ENCODE measurements at places on chromosomes 12 and 14. TPM values are rescaled to one million over a fixed set of nuclear protein-coding genes. Genes with fewer than 3 reads are reported as not detected.

- DNase-seq: no peak
Observed at GRCh38 chr12:15193946-15194345, 27.3 kb downstream of the RERG start.

DNA sequence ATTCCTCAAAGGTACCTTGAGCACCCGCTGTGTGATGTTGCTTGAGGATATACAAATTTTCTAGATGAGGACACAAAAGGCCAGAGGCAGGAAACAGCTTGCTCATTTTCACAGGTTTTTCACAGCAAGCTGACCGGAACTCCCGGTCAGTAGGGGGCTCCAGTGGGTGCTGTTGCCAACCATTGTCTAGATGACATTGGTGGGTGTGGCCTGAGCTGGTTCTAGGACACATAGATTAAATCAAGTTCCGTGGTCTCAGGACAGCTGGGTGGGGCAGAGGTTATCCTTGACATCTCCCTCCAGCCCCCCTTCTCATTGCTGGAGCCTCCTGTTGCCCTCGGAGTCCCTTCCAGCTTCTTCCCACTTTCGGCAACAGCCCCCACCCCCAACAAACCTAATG is 153.6 kb upstream of the FKBP4 start:
- DNase-seq: no peak

GRCh38 chr12:71295953-71296352 is 138.2 kb upstream of the TSPAN8 start:
- no peak for DNase-seq

DNA sequence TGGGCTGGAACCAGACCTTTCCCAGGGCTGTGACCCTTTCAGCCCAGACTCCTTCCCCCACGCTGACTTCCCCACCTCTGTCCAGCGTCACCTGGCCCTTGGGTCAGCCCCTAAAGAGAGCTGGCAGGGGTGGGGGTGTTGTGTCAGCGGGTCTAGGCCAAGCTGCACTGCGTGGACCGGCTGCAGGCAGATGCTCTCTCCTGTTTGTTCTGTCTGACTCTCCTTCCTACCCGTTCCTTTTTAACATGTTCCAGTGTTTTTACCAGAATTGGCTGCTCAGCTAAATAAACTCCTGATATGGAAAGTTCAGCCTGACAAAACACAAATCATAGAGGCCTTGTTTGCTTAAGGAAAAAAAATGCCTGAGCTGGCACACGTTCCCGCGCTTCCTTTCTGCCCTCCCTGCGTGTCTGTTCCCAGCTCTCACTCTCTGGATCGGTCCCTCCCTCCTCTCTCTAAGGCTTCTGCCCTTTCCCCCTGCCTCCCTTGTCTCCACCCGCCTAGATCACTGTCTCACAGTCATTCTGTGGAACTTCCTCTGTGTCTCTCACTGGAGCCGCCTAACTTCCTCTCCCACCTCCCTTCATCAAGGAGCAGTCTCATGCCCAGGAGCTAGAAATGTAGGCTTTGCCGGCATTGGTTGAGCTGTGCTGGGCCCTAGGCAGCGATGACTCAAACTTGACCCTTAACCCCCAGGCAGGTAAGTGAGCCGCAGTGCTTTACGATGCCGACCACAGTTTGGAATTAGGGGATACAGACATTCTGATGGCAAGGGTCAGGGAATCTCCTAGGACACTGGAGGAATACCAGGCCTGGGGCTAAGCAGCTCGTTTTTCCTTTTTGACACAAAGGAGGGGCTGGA is 15.5 kb upstream of the MLXIP start:
- peak; percentile 80 for DNase-seq

DNA sequence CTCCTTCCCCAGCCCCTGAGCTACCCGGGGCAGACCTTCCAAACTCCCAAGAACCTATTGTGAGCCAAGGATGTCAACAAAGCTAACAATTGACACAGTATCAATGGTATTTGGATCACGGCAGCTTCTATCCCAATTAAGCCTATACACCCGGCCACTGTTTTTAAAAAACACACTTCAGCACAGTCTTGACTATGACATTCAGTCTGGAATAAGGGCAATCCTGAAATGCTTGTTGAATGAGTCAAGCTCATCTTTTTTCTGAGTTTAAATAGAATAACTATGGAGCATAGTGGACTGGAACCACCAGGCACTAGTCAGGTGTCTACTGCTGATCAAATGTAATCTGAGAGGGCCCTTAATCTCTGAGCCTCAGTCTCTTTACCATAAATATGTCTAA is 5.7 kb downstream of the DENND5B start:
- no peak for DNase-seq

DNA sequence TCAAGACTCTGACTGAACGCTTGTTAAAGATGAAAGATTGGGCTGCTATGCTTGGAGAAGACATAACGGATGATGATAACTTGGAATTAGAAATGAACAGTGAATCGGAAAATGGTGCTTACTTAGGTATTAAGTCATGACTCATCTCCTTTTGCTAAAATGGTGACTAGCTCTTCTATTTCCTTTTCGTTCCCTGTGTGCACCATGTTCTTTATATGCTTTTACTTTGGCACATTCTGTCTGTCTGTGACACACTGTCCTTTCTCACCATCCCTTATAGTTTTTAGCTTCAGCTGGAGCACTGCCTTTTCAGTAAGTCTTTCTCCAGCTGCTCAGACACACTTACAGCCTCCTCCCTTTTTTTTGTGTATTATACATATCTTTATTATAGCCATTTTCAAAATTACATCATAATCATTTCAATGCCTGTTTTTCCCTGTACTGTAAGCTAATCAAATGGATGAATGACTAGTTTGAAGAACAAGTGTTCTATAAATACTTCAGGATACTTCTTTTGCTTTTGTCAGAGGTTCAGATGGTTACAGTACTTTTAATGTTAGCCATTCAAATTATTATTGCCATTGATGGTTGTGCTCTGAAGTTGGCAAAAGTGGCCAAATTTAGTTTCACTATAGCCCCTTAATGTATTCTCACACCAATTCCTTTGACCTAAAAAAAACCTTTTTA is 68.6 kb downstream of the MIA2 start:
- DNase-seq: no peak

Gene IGF1
- total RNA-seq: 12.0 TPM

Measured in mucosa of gallbladder (tissue), 1 donor.